ENCODE measurements at places on chromosomes 1 and 21.

GRCh38 chr1:30778979-30779293 is 21.4 kb upstream of the LAPTM5 start:
- no peak for DNase-seq

DNA sequence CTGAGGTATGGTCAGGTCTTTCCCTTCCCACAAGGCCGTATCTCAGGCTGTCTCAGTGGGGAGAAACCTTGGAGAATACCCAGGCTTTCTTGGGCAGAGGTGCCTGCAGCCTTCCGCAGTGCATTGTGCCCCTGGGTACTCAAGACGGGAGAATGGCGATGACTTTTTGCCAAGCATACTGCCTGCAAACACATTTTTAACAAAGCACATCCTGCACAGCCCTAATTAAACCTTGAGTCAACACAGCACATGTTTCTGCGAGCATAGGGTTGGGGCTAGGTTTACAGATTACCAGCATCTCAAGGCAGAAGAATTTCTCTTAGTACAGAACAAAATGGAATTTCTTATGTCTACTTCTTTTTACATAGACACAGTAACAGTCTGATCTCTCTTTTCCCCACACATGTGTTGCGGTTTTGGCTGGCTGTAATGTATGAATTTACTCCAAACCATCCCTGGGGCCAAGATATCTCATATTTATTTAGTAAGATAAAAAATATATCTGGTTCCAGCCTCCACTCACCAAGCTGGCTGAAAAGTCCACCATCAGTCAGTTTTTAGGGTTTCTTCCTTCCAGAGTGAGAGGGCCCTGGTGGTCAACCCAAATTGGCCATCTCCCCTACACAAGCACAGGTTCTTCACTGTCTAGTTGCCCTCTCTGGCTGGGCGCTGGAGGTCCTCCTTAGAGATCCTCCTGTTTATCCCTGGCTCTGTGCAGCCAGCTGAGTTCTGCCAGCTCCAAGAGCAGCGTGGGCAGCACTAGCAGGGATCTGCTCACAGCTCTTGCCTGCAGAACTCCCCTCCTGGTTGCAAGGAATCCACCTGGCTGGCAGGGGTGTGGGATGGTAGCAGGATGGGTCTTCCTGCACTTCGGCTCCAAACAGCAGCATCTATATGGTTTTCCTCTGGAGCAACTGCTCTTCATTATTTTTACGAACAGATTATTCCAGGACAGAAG is 2.6 kb downstream of the FAAH start:
- no peak for DNase-seq

DNA sequence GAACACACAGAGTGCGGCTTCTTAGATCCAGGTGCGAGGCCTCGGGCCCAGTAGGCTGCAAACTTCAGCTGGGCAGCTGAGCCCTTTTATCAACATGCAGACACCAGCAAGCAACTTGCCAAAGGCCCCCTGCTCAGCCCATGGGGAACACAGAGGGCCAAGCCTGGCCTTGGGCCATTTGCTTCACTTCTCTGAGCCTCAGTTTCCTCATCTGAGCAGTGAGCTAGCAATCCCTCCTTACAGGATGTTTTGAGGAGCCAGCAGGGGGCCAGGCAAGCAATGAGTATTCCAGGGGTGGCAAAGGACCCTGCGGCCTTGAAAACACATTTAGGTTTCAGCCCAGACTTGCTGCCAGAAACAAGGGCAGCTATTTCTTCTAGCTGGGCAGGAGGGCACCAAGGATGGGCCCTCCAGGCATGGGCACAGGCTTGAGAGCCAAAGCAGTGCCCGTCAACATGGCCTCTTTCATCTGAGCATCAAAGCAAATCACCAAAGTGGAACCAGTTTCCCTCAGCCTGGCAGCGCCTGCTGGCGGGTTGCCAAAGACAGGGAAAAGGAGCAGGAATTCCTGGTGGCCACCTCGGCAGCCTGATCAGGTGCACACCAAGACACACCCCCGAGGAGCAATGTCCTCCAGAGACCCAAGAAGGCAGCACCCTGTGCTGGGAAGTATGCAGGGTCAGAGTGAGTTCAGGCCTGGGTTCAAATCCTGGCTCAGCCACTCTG is 1.4 kb downstream of the MATN1 start:
- no peak for DNase-seq

- DNase-seq, result no peak
These were observed 16.5 kb downstream of the PODN start for GRCh38 chr1:53078333-53079101.

GRCh38 chr1:50157306-50157941 is 48.7 kb downstream of the ELAVL4 start:
- no peak for DNase-seq

GRCh38 chr21:37870221-37870620 is 46.0 kb downstream of the KCNJ6 start:
- no peak for DNase-seq

DNA sequence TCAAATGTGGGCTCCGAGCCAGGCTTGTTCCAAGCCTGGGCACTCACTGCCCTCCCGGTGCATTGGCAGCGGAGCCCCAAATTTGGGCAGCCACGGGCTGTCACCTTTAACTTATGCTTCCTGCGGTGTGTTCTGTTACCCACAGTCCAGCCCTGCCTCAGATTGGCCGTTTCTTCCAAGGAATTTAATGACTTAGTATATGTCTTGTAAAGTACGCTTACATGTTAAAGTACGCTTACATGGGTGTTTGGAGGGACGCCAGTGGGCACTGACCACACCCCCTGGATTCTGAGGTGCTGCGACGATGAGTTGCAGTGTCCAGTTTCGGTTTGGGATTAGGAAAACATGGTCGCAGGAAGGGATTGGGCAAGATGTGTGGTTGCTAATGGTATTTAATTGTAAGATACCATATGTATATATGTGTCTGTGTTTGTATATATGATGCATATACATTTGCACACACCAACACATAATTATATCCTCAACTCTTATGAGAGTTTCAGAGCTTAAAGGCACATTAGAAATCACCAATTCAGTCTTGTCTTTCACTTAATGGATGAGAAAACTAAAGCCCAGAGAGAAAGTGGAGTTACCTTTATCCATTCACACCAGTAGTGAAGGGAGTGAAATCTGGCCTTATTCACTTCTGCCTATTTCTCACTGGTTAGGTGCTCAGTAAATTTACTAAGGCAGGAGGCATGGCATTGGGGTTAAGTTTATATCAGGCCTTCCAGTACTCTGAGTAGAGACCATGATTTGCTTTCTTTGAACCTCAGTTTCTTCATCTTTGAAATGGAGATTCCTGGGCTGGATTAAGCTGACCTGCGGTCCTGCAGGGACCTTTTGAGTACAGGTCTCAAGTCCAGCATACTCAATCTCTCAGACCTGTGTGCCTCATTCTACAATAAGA is 1.0 kb downstream of the SMYD2 start:
- peak; percentile 97 for DNase-seq

DNA sequence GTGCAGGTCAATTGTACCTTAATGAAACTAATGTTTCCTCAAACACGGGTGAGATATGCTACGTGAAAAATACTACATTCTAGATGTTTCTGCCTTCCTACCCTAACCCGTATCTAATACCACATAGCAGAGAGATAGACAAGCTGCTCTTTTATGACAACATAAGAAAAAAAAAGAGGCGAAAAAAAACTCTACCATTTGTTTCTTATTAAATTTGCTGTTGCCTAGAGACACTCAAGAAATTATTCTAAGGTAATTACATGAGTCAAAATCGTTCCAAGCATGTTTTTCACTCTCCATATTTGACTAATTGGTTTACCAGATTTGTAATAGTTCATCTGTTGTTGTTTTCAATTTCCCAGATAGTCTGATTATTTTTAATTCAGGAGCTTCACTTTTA is 27.4 kb downstream of the PALMD start:
- no peak for DNase-seq

DNA sequence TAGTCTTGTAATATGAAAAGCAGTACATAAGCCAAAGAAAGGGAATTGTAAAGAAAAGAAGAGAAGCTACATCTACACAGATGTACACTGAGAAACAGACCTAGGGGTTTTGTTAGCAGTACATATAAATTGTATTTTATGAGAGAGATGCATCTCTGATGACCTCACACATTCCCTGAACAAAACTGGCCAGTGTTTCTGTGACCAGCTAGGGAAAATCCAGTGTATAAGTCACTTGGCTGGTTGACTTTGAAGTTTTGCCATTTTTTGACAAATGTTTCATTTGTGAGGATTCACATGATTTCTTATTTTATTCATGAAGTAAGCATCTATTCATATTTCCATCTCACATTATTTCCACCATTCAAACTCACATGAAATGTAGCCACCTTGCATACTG is 28.3 kb upstream of the DYNLT5 start:
- DNase-seq, result no peak

- no peak for DNase-seq
These were observed 569.4 kb upstream of the RGS18 start for GRCh38 chr1:191588905-191589304.

GRCh38 chr1:46368791-46369190 is 25.3 kb upstream of the FAAH start:
- no peak for DNase-seq

Data from MCF 10A (cell line).